Activated T-helper 17 cell treated with anti-CD3 and anti-CD28 coated beads, Interleukin-2, amount 50 U/mL, for 72 hours (primary cell): ENCODE measurements at places on chromosomes 16 and 17.

DNA sequence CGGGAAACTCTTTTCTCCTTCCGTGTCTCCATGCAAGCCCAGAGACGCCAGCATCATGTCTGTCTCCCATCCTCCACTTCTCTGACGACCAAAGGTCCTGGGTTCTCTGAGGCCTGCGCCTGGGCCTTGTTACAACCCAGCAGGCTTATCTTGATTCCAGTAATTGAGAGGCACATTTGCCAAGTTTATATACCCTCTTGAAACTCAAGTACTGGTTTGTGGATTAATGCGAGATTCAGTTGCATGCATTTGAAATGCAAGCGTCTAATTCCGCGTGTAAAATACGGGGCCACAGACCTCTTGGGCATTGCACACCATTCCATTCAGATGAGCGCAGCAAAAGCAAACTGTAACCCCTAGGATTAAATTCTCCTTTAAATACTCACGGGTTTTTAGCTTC is 28.7 kb upstream of the CRISPLD2 start:
- no peak for ATAC-seq

DNA sequence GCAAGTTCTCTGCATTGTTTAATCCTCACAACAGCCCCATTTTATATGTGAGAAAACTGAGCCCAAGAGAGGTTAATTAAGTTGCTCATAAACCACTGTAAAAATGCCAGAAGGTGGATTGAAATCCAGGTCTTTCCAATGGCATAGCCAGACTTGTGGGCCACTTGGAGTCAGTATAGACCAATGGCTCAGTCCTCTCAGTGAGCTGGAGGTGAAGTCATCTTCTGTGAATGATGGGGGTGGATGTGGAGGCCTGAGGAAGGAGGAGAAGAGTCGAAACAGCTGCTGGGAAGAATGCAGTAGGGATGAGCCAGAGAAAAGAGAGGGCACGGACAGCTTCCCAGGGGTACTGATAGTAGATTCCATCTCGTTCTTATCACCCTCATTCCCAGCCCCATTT is 213.4 kb downstream of the SOX9 start:
- no peak for ATAC-seq

GRCh38 chr17:29212681-29213121 is 32.5 kb upstream of the MYO18A start:
- no peak for ATAC-seq

DNA sequence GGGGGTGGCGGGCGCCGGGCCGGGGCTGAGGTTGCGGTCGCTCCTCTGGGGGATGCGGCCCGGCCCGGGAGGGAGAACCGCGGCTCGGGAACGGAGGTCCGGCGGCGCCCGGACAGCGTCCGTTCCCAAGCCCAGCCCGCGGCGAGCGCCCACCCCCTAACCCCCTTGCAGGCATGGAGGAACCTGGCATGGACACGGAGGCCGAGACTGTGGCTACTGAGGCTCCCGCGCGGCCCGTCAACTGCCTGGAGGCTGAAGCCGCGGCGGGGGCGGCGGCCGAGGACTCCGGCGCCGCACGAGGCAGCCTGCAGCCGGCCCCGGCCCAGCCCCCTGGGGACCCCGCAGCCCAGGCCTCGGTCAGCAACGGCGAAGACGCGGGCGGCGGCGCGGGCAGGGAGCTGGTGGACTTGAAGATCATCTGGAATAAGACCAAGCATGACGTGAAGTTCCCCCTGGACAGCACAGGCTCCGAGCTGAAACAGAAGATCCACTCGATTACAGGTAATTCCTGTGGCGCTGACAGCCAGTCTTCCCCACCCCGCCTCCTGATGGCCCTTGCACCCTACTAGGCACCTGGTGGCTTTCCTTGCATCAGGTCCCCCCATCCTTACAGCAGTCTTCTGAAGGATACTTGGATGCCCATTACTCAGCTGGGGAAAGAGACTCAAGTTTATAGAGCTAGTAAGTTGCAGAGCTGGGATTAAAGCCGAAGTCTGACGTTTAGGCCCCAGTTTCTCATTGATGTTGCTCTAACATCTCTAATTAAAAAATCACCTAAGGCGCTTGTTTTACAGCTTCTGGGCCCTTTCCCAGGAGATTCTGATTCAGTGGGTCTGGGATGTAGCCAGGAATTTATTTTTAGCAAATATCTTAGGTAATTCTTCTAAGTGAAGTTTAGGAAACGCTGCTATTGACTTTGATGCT is 514 bp downstream of the UBFD1 start:
- ATAC-seq: peak; percentile 14

- no peak for ATAC-seq
These were observed 1.4 kb downstream of the KRTAP29-1 start for GRCh38 chr17:41301204-41301790.

DNA sequence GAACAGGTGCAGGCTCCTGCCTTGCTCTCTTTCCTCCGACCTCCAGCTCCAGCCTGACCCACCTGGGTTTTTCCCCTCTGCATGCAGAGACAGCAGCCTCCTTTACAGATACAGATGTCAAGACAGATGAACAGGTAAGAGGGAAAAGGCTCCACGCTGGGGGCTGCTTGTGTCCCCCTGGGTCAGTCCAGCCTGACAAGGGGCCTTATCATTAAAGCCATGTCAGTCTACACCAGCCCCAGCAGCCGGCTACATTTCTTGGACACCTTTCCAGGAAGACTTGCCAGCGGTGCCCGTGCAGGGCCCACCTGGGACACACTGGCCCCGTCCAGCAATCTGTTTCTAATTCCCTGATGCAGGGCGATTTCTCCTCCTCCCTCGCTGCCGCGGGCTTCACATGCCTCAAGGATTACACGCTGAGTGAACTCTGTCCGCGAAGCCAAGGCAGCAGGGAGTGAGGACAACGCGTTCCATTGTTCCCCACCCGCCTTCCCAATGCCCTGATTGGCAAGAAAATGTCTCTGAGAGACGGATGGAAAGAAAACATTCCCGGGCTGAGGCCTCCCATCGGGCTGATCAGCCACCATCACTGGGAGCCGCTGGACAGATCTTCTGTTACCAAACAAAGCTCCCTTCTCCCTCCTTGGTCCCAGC is 184.7 kb downstream of the C16orf95 start:
- ATAC-seq: no peak

DNA sequence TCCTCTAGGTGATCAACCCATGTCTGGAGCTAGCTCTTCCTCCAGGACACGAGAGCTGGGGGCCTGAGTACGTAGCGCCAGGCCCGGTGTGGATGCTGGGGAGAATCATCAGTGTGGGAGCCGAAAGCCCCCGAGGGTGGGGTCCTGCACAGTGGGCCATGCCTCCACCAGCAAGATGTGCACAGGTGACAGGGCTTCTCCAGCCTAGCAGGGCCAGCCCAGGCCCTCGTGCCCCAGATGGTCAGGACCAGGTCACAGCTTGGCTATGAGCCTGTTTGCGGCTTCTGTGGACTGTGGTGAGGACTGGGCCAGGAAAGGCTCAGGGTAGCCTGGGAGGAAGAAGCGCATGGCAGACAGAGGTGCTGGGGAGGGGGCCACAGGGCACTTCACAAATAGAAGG is 7.8 kb downstream of the MPG start:
- no peak for ATAC-seq

- ATAC-seq: no peak
These were observed 25.1 kb upstream of the CDH15 start for GRCh38 chr16:89146211-89147005.

- ATAC-seq: no peak
These were observed 12.7 kb upstream of the RASD1 start for GRCh38 chr17:17508646-17509591.

DNA sequence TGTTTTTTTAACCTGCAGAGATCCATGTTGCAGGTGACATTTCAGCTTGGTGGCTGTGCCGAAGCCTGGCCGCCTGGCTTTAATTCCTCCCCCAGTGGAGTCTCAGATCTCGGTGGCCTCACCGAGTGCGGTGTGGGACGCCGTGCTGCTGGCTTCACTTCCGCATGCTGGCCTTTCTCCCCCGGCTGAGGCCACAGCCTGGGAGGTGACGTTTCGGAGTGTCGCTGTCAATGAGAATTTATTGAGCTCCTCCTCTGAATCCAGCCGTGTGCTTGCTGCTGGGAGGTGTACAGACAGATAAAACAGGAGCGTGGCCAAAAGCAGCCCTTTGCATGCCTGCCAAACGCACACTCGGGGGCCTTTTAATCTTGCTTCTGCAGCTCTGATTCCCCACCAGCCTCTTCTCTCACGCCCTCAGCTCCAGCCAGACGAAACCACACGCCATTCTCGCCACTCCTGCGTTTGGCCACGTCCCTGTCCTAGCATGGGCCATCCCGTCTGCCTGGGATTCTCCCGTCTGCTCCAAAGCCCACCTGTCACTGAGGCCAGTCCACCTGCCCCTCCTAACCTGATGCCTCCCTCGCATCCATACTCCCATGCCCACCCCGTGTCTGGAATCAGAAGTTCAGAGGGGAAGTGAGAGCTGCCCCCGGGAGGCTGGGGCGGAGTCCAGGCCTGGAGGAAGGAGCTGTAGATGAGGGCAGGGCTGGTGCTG is 3.6 kb downstream of the GSE1 start:
- ATAC-seq: no peak

DNA sequence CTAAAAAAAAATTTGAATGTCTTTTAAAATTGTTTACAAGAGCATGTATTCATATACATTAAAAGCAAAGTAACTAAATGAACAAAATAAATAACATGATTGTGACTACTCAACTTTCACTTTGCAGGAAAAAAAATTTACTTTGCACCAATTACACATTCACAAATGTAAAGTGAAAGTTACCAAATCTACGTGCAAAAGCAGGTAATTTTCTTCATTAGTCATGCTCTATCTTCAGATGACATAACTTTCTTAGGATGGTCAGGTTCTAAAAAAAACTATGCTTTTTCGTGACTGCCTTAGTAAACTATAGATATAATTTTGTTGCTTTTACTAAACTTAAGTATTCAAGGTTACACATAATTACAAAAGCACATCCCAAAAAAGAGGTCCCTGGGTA is 17.0 kb upstream of the ABCA10 start:
- ATAC-seq: no peak

- no peak for ATAC-seq
These were observed 316.1 kb downstream of the PHKB start for GRCh38 chr16:47777220-47777619.

- no peak for ATAC-seq
These were observed 66.1 kb upstream of the SMURF2 start for GRCh38 chr17:64728041-64728695.

- no peak for ATAC-seq
These were observed 21.9 kb downstream of the DNAI2 start for GRCh38 chr17:74295625-74296547.

- peak; percentile 29 for ATAC-seq
These were observed 4.6 kb upstream of the DRC7 start for GRCh38 chr16:57689762-57690558.

GRCh38 chr17:31549121-31549524 is 157.6 kb downstream of the RAB11FIP4 start:
- ATAC-seq: peak; percentile 14

DNA sequence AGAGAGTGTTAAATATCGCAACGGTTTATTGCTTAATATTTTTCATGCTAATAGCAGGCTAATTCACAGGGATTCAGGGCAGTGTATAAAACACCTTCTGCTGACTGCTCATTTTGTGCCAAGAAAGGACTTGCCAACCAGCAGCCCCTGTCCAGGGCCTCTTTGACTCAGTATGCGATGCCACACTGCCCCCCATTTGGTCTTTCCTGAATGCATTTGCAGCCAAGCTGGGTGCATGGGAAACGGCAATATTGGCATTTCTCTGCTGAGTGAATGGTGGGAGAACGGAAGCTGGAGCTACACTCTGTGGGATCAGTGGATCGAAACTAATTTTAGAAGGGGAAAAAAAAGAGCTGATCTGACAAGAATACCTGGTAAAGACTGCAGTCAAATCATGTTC is 152.9 kb upstream of the C16orf82 start:
- ATAC-seq: no peak

- ATAC-seq: peak; percentile 47
These were observed 14.9 kb downstream of the ENPP7 start for GRCh38 chr17:79745641-79746105.

DNA sequence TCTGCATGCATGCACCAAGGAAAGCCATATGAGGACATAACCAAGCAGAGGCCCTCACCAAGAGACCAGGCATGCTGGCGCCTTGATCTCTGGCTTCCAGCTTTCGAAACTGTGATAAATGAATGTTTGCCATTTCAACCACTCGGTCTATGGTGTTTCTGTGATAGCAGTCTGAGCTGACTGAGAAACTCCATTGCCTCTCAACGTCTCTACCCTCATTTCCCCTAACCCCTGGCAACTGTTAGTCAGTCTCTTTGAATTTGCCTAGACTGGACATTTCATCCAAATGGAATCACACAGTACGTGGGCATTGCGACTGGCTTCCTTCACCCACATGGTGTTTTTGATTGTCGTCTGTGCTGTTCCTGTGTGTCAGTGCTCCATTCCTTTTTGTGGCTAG is 88.0 kb upstream of the MPHOSPH6 start:
- ATAC-seq: no peak

DNA sequence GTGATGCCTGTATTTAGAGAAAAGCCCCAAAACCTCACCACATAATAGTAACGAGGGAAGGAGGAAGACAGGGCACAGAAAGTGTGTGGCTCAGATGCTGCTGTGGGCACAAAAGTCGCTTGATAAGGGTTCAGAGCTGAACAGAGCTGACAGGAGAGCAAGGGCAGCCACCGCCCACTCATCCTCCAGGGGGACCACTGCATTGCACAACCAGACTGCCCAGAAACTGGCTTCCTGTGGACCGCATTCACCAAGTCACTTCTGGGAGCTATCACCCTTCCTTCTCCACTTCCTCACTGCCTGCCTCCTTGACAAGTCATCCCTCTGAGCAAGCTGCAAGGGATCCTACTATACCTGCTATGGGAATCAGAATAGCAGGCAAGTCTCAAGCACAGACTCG is 512.4 kb upstream of the CDH11 start:
- no peak for ATAC-seq

GRCh38 chr16:51150888-51151320 is at the start of gene SALL1:
Gene SALL1, minus strand, starts transcription at chr16:51151270. Its CDS starts 29 bp downstream, at chr16:51151241.
- ATAC-seq: no peak

- peak; percentile 10 for ATAC-seq
These were observed 438 bp downstream of the RTN4RL1 start for GRCh38 chr17:2024572-2025219.

GRCh38 chr17:50423553-50424159 is 2.4 kb upstream of the ACSF2 start:
- no peak for ATAC-seq

GRCh38 chr17:34383216-34383615 is 20.2 kb upstream of the CCL1 start:
- no peak for ATAC-seq

DNA sequence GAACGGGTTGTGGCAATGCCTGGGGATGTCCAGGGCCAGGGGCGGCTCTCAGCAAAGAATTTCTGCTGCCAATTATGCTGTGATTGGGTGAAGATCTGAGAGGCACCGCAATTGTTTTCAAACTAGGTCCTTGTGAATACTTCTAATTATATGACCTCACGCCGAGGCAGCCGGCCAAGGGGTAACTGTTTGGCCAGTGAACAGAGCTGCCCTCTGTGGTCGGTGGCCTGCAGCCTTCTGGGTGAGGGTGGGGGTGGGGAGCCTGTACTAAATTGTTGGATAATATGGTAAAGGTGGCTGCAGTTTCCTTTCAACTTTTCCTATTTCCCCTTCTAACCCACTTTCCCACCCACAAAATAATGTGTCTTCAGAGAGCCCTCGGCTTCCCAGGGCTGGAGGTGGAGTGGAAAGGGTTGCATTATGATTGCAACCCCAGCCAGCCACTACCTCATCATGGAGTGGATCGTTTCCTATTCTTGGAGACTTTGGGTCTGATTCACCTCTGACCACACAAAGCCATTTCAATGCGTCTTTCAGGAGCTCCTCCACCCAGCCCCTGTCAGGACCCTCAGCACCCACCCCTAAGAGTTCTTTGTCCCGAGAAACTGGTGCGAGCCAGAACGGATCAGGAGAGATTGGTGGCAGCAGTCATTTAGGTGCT is 2.0 kb upstream of the DNAI2 start:
- no peak for ATAC-seq
